A549 treated with DMSO at 1 μM for 4 hours (cell line): ENCODE measurements at places on chromosomes 1 and 21. TPM values are rescaled to one million over a fixed set of nuclear protein-coding genes. Genes with fewer than 3 reads are reported as not detected.

The SEMA4A gene
- 0.32 to 0.69 TPM (median 0.44 TPM) in 5 replicates for total RNA-seq

The GJA4 gene
- total RNA-seq = not detected in 5 replicates

The CCDC24 gene
- 5.8 to 6.8 TPM (median 6.7 TPM) in 5 replicates for total RNA-seq

The PAX7 gene
- 0.38 to 0.56 TPM (median 0.42 TPM) in 5 replicates for total RNA-seq

The CENPF gene
- 73.7 to 85.6 TPM (median 80.3 TPM) in 5 replicates for total RNA-seq

The CYP4Z1 gene
- total RNA-seq = not detected in 5 replicates

The GUCA2B gene
- 0.21 to 0.45 TPM in 2 of 5 replicates, not detected in the others for total RNA-seq

The FCGR1A gene
- total RNA-seq = not detected in 5 replicates

The TAF1A gene
- 11.5 to 13.4 TPM (median 12.5 TPM) in 5 replicates for total RNA-seq

The OR2L2 gene
- not detected in 5 replicates for total RNA-seq

The GJB3 gene
- 5.4 to 8.1 TPM (median 6.1 TPM) in 5 replicates for total RNA-seq

The OR6N1 gene
- total RNA-seq = not detected in 5 replicates

The FCRL6 gene
- total RNA-seq = not detected in 5 replicates

The AMPD1 gene
- not detected in 5 replicates for total RNA-seq

The RNF186 gene
- total RNA-seq = not detected in 5 replicates

The CD244 gene
- not detected in 5 replicates for total RNA-seq

The KRTAP11-1 gene
- not detected in 5 replicates for total RNA-seq

The COL11A1 gene
- total RNA-seq = 1.9 to 4.7 TPM (median 2.7 TPM) in 5 replicates

The RPE65 gene
- not detected in 5 replicates for total RNA-seq

The ADORA3 gene
- total RNA-seq = not detected in 5 replicates

The PLA2G4A gene
- 9.6 to 14.1 TPM (median 11.7 TPM) in 5 replicates for total RNA-seq

The KRTAP19-2 gene
- not detected in 5 replicates for total RNA-seq

The SPATA21 gene
- 0.09 to 0.17 TPM (median 0.12 TPM) in 4 of 5 replicates, not detected in the other for total RNA-seq

The RAD54L gene
- total RNA-seq = 9.9 to 13.7 TPM (median 11.3 TPM) in 5 replicates

The OR10J1 gene
- total RNA-seq = not detected in 5 replicates
